ENCODE measurements at places on chromosomes 2 and 18. TPM values are rescaled to one million over a fixed set of nuclear protein-coding genes. Genes with fewer than 3 reads are reported as not detected.

EMILIN1 gene
- polyA plus RNA-seq: 7.3 TPM

TUBA4B gene
- polyA plus RNA-seq: not detected

CFC1 gene
- not detected for polyA plus RNA-seq

SERPINB3 gene
- polyA plus RNA-seq: 0.03 TPM

DNA sequence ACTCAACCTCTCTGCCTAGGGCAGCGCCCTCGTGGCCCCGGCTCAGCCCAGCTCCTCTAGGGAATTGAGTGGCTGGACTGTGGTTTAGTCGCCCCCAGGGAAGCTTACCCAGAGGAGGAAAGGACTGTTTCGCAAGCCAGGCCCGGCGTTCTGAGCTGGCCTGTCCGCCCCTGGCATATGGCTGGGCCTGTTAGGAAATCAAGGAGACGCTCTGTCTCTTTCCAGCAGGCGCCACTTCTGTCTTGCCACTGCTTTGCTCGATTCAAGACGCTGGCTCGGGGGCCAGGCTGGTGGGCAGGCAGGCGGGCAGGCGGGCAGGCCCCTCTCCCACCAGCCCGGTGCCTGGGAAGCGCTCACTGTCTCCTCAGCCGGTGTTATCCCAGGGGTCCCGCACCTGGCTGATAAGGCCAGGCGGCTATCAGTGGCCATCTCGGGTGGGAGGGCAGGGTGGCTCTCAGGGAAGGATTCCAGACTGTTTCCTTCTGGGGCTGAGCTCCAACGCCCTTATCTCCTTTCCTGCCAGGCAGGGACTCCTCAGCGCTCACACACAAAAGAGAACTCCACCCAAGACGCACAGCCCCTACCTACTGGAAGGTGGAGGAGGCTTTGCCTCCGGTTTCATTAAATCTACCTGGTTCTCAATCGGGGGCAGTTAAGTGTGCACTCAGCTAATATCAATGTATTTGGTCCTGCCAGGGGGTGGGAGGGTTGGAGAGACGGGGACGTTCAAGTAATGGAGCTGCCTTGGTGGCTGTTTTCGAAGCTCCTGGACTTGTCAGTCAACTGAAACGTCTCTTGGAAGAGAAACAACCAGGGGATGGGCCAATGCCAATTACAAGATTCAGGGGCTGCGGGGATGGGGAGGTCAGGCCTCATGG lies 109.1 kb downstream of the SMAD7 start:
- peak; percentile 53 for DNase-seq

DNA sequence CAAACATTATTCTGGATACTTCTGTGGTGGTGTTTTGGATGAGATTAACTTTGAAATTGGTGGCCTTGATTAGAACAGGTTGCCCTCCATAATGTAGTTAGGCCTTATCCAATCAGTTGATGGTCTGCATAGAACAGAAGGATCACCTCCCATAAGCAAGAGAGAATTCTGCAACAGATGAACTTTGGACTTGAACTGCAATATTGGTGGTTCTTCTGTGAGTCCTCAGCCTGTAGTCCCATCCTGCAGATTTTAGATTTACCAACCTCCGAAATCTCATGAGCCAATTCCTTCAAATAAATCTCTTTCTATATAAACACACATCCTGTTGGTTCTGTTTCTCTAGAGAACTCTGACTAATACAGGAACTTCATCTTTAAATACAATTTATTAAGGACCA lies 81.9 kb downstream of the IRS1 start:
- no peak for DNase-seq

DNA sequence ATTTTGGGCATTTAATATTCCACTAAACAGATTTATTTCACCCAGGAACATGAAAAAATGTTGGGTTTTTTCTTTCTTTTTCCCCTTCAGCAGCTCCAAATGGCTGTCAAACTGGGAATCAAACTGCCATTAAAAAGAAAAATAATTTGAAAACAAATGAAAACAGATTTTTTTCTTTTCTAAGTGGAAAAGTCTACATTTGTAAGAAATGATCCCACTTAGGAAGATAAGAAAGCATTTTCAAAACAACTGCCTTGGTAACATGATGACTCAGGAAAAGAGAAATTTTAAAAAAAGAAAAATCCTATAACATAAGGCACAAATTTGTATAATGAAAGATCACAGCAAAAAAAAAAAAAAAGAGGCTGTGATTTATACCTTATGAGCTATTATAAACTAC lies 20.0 kb downstream of the ZNF521 start:
- no peak for DNase-seq

DNA sequence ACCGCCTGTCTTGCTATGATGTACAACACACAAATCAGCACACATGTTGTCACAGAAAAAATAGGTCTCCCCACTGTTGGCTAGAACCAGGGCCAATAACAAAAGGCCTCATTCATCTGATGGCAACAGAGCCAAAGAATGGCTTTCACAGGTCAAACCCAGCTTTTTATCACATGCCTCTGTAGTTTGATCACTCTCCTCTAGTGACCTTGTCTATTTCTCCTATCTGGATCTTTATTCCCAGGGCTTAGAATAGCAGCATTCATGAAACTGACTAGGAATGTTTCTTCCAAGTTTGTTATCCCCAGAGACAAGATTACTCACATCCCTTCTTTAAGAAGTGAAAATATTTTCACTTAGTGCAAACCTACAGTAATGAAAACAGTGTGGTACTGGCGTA lies 285.8 kb upstream of the GYPC start:
- DNase-seq: no peak

GRCh38 chr18:23354625-23355024 lies 98.5 kb upstream of the RIOK3 start:
- DNase-seq: no peak

DNA sequence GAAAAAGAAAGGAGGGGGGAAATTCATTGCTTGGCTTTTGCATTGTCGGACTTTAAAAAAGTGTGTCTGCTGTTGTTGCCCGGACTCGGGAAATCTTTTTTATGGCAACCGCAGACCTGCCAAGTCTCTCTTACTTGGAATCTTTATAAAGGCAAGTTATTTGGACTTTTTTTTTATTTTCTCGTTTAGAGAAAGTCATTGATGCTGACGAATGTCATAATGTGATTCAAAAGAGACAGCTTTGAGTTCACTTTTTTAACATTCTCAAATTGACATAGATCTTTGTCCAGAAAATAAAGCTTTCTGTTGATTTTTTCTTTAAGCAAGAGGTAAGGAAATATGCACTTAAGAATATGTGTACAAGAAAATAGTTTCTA lies 651 bp upstream of the ZNF521 start:
- DNase-seq: no peak

- DNase-seq: no peak
Measured at GRCh38 chr2:109052922-109053321, 63.9 kb upstream of the EDAR start.

DNA sequence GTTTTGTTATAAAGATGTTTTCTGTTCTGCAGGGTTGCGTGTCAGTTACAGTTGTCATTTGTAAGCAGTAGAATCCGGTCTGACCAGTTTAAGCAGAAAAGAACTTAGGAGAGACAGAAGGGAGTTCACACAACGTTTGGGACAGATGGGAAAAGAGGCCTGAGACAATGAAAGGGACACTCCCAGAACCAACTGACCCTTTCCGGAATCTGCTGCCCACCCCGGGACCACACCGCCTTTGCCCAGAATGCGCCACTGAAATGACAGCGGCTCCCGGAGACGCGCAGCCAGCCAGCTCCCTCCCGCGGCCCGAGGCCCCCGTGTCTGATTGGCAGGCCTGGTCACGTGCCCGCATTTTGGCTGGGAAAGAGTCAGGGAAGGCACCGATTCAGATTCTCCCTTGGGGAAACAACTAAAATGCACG lies 244.6 kb downstream of the BCL2 start:
- DNase-seq: peak; percentile 79
